ENCODE measurements at places on chromosomes 3 and 15. TPM values are rescaled to one million over a fixed set of nuclear protein-coding genes. Genes with fewer than 3 reads are reported as not detected.

- peak; percentile 74 for DNase-seq
These were observed 599.3 kb downstream of the PYDC2 start for GRCh38 chr3:192060160-192060781.

DNA sequence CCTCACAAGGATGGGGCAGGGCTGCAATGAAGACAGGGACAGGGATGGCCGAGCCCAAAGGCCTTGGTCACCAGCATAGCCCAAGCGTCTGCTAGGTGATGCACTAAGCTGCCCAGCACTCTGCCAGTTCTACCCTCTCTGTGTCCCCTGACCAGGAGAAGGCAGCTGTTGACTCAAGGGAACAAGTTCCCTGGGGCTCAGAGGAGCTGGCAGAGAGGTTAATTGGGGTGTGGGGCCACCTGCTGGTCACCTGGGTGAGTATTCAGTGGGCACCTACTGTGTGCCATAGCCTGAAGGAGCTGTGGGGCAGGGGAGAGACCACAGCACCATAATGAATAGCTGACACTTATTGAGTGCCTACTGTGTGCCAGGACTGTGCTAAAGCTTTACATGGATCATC is 22.0 kb upstream of the DOCK3 start:
- DNase-seq, result peak; percentile 43

DNA sequence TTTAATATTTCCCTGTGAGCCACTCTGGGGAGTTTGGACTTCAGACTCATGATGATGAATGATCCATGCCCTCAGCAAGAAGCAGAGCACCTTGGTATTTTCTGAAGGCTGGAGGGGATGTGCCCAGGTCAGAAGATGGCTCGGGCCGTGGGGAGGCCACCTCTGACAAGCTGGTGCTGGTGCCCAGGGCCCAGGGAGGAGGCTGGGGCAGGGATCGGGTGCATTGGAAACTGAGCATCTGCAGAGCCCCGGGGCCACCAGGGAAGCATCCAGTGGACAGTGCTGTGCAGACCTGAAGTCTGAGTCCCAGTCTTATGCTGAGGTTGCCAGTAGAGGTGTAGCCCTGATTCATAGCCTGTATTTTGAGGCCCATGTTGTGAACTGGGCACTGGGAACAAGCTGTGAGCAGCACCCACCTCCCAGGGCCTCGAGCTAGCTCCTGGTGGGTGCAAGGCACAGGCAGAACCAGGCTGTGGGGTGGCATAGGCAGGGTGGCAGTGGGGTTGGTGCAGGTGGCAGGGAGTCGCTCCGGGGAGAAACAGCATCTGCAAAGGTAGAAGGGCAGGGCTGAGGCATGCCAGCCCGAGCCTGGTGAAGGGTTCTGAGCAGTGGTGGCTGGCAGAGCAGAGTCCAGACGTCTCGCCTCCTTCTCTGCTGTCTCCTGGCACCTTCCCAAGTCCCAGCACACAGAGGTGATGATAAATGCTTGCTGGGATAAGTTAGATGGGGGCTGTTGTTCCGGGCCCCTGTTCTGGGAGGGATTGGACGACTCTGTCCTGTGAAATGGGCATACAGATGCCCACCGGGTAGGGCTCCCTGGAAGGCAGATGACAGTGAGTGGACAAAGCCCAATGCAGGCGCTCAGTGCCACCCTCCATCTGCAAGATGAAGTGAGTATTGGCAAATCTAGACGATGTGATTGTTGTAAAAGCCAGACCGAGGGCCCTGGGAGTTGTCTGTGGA is 10.6 kb downstream of the DNAJB8 start:
- DNase-seq, result no peak

DNA sequence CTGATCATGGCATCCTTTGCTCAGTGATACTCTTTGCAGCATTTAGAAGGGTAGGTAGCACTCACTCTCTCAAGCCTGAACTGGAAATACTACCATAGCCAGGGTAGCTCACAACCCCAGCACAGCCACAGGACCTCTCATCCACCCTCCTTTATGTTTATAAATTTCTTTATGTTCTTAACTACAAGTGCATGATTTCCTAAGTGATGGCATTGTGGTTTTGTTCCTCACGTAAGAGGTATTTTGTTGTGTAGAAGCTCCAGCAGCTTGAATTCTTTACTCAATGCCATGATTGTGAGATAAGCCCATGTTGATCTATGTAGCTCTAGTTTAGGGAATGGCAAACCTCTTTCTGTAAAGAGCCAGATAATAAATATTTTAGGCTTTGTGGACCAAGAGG is 7.9 kb upstream of the RTP3 start:
- no peak for DNase-seq

DNA sequence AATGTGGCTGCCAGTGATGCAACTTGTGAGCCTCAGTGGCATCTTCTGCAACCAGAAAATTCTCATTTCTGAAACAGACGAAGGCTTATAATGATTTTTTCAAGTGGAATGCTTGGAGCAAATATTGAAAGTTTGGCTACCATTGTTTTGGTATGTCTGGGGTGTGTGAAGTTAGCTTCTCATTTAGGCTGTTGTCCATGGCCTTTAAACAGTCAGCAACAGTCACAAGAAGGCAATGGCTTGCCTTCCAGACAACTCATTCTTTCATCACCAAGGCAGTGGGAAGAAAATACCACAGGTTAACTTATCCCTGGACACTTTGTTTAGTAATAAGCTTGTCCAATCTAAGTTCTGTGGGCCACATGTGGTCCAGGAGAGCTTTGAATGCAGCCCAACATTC is 4.7 kb upstream of the BNC1 start:
- DNase-seq, result peak; percentile 63

GPR149 gene
- not detected for total RNA-seq

PDIA5 gene
- total RNA-seq, result 37.2 TPM

- no peak for DNase-seq
These were observed 59.5 kb upstream of the NDUFB4 start for GRCh38 chr3:120536642-120537041.
